ENCODE measurements at places on chromosomes 1 and 21.
A peak's percentile ranks its signal among the peaks of the same experiment; 100 is the strongest.

GRCh38 chr1:64472805-64473204, 2.9 kb downstream of the CACHD1 start:
- DNase-seq = no peak

DNA sequence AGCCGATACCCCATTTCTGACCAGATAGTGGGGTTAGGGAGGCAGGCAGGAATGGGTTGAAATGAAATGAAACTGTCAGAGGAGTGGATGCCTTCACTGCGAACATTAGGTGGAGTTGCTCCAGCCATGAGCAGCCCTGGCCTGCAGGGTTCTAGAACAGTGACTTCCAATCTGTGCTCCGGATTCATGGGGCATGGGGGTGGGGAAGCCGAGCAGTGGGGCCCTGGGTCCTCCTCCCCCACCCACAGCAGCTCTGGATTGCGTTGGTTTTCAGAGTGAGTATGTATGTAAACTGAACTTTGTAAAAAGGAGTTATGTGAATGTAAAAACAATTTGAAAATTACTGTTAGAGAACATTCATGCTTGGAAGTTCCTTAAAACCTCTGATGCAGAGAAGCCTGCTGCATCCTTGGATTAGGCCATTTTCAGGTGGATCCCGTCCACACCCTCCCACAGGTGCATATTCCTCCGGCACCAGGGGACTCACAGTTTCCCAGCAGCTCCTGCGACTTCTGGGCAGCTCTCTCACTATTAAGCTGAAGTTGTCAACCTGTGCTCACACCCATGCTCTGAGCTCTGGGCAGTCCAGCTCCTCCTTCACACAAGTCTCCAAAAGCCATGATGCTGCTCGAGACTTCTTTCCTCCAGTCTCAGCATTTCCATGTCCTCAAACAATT, 54.4 kb upstream of the EDN2 start:
- DNase-seq = no peak

GRCh38 chr1:54312796-54313316, 93.3 kb downstream of the SSBP3 start:
- no peak for DNase-seq

- DNase-seq = no peak
Observed at GRCh38 chr21:34781526-34781925, 112.7 kb downstream of the CLIC6 start.

DNA sequence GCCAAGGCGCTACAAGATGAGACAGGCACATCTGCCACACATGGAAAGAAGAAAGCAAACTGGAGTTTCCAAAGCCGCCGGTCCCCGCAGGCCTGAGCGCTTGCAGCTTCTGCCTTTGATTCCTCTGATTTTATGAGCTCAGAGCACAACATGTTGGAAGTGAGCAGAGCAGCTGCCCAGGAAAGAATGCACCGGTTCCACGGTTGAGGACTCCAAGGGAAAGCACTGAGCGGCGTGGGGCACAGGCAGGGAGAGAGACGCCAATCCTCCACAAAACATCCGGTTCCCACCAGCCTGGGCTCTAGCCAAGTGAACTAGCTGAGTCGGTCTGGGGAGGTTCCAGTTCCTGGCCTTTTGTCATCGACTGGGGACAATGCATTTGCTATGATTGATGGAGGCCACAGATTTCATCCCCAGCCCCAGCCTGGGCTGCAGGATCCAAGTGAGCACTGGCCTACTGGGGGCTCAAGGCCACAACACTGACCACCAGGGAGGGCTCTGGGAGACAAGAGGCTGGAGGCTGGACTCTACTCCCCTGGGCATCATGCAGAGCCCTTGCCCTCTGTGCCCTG, 253.1 kb upstream of the IRF2BP2 start:
- no peak for DNase-seq

- no peak for DNase-seq
Observed at GRCh38 chr1:177567393-177567792, 396.6 kb downstream of the BRINP2 start.

- no peak for DNase-seq
Observed at GRCh38 chr1:173112129-173112528, 61.4 kb upstream of the TNFSF18 start.

- no peak for DNase-seq
Observed at GRCh38 chr1:43796111-43796581, 88.8 kb downstream of the ST3GAL3 start.

GRCh38 chr1:67675800-67676199, 9.2 kb upstream of the GADD45A start:
- DNase-seq = no peak

DNA sequence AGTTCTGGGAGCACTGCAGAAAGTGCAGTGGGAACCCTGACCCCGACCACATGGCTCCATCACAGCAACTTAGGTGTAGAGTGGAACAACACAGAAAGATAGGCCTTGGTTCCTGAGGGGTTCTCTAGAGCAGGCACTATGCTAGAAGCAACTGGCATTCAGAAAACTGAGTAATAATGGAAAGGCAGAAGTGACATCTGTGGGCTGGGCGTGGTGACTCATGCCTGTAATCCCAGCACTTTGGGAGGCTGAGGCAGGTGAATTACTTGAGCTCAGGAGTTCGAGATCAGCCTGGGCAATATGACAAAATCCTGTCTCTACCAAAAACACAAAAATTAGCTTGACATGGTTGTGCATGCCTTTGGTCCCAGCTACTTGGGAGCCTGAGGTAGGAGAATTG, 5.3 kb downstream of the MRPS15 start:
- DNase-seq = peak; percentile 32

DNA sequence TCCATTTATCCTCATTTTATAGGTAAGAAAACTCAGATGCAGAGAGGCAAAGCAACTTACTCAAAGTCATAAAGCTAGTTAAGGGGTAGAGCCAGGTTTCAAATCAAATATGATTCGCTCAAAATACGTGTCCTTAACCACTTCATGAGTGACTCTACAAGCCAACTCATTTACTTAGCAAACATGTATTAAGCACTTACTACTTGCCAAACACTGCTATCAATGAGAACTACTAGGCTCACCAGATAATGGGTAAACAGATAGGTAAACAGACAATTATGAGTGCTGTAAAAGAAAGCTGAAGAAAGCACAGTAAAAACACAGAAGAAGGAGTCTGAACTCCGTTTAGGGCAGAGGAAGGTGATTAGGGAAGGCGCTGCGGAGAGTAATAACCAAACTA, 65.9 kb downstream of the WDR64 start:
- no peak for DNase-seq

GRCh38 chr21:33383056-33383888, 19.9 kb upstream of the IFNGR2 start:
- DNase-seq = peak; percentile 60

DNA sequence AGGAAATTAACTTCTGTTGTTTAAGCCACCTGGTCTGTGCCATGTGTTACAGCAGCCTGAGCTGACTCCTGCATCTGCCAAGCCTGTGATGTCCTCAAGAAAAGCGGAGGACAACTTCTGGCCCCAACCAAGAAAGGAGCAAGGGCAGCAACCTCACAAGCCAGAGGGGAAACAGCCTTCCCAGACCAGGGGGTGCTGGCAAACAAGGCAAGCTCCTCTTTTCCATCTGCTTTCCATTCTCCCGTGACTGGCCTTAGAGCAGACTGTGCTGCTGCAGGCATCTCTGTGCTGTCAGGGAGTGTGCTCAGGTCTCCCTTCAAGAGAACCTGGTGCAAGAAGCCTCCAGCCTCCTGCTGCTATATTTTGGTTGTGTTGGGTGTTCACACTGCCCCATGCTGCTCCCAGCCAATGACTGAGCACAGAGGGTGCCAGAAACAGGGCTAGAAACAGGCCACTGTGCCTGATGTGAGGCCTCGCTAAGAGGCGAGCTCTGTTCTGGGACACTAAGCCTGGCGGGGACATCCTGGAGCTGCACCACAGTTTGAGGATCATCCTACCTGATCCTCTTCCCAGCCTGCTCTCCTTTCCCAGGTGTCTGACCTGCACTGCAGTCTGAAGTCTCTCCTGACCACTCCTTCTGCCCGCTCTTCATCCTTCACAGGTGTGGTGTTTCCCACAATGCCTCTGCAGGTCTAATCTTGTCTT, 27.5 kb upstream of the SLAMF9 start:
- no peak for DNase-seq

- no peak for DNase-seq
Observed at GRCh38 chr1:92886886-92887419, 55.1 kb downstream of the RPL5 start.

- no peak for DNase-seq
Observed at GRCh38 chr1:184145083-184145482, 93.6 kb downstream of the TSEN15 start.

DNA sequence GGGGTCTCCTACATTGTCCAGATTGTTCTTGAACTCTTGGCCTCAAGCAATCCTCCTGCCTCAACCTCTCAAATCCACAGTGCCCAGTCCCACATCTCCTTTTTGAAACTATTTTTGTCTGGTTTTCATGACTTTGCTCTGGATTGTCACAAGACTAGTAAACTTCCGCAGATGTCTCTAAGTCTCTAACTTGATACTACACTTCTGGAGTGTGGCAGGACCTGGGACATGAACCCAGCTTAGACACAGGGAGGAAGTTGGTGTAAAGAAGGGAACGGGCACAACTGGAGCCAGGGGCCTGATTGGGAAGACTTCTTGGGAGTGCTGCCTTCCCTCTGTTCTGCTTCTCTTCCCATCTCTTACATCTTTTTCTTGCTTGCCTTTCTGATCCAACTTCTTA, 16.2 kb upstream of the DISC1 start:
- no peak for DNase-seq

DNA sequence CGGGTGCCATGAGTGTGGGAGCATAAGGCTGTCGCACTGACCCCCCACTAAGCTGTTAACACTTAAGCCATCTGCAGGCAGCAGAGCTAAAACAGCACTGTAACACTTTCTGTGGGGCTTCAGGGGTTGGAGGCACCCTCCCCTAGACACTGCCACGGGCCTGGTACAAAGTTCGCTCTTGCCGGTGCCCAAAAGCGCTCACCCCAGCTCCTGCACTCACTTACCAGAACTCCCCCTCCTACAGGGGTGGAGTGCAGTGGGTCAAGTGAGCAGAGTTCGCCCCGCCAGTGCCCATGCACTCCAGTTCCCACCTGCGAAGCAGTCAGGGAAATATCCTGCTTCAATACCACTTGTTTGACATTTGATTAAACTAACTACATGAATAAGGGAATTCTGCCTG, 46.3 kb upstream of the CFAP298 start:
- no peak for DNase-seq

DNA sequence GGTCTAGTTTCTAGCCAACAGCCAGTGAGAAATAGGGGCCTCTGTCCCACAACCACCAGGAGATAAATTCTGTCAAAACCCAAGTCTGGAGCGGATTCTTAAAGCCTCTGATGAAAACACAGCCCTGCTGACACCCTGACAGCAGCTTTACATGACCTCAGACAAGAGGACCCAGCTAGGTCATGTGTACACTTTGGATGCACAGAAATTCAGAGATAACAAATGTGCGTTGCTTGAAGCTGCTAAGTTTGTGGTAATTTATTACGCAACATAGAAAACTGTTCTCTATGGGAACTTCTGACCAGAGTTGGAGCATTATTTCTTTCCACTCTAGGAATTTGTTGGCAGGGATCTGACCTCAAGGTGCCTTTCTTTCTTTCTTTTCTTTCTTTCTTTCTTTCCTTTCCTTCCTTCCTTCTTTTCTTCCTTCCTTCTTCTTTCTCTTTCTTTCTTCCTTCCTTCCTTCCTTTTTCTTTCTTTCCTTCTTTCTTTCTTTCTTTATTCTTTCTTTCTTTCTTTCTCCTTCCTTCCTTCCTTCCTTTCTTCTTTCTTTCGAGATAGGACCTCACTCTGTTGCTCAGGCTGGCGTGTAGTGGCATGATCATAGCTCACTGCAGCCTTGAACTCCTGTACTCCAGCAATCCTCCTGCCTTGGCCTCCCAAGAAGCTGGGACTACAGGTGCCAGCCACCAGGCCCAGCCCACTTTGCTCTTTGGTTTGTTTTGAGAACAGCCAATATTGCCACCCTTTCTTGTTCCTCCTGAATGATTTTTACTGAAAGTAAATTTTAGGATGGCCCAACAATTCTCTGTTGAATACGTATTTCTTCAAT, 14.9 kb upstream of the HMGCS2 start:
- no peak for DNase-seq

DNA sequence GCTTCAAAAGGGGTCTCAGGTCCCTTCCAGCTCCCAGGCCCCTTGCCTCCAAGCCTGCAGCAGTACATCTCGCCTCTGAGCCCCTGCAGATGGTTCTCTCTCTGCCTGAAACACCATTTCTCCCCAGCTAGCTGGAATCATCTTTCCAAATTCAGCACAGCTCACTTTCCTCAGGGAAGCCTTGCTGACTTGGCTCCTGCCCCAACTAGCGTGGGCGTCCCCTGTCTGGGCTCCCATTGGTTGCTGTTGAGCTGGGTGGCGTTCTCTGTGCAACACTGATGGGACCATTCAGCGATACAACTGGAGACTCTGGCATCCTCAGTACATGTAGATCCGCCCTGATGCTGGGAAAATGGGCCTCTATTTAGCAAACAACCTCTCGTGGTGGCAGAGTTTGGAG, 141.3 kb upstream of the IGSF21 start:
- no peak for DNase-seq

- DNase-seq = no peak
Observed at GRCh38 chr1:76503100-76503499, 364.2 kb upstream of the ST6GALNAC5 start.

GRCh38 chr1:9369964-9370788, 77.5 kb downstream of the SPSB1 start:
- DNase-seq = no peak

- DNase-seq = no peak
Observed at GRCh38 chr1:75469586-75470173, 141.2 kb downstream of the SLC44A5 start.

DNA sequence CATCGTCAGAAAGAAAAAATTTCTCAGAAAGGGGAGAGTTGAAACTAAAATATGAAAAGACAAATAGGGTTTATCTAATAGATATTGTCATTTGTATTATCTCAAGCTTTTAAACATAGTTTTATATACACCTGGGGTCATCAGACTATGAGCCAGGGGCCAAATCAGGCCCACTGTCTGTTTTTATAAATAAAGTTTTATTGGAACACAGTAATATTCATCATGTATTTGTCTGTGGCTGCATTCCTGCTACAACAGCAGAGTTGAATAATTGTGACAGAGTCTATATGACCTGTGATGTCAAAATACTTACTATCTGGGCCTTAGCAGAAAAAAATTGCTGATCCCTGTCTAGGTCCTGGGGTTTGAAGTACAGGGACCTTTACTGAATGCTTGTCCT, 120.5 kb upstream of the RUNX1 start:
- DNase-seq = no peak

GRCh38 chr1:45673956-45674355, 12.4 kb downstream of the GPBP1L1 start:
- no peak for DNase-seq

DNA sequence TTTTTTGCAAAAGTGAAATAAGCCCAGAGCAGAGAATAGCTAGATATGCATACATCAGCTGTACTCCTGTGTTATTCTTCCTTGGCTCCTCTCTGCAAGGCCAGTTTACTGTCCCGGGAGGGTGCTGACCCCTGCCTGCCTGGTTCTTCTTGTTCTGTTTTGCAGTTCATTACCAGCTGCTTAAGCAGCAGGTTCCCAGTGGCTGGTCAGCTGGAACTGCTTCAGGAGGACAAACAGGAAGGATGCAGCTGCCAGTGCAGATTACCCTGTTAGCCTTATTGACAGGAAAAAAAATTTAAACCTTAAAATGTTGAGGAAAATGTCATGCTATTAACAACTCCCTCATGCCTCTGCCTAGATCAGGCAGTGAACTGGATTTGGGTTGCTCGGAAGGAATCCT, 16.0 kb upstream of the LRIG2 start:
- no peak for DNase-seq
